ENCODE measurements at places on chromosomes 11 and 22.

GRCh38 chr11:30758012-30758411 is 171.9 kb upstream of the MPPED2 start:
- DNase-seq, result no peak

GRCh38 chr22:44005524-44005923 is 18.6 kb upstream of the PARVB start:
- no peak for DNase-seq

DNA sequence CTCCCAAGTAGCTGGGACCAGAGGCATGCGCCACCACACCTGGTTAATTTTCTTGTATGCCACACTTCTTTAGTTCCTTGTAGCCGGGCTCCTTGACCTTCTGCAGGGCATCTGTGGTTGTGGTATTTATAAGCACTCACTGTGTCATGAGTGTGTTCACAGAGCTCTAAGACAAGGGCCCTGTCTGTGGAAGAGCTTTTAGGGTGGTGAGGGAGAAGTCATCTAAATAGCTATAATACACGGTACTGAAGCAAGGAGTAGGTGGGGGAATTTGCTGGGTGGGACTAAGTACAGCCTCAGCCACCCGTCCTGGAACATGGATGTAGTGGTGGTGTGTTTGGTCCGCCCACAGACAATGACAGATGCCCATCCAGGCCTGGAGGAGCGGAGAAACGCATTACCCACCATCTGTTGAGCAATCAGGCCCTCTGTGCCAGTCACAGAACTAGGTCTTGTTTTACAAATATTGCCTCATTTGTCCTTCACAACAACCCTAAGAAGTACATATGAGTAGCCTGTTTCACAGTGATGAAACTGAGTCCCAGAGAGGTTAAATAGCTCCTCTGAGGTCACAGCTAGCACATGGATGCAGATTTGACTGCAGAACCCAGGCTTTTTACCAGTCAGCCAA is 10.1 kb downstream of the ACO2 start:
- DNase-seq, result no peak

DNA sequence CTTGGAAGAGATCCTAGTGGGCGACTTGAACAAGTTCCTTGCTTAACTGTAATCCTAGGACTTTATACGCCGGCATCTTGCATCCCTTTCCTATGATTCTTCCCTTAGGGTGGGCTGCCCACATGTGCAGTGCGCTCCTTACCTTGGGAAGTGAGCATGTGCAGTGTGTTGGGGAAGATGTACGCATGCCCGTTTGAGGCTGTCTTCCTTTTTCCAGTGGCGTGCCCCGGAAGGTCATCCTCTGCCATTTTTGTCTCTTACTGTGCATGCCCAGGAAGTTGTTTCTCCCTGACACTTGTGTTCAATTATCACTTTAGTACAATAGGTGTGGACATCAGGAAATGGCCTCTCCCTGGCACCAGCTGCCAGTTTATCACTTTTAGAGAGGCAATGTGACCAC is 936.5 kb downstream of the TBC1D22A start:
- DNase-seq, result no peak

GRCh38 chr22:22810018-22810427 is 77.6 kb upstream of the IGLL5 start:
- DNase-seq, result no peak

GRCh38 chr11:35343033-35343598 is 76.2 kb downstream of the SLC1A2 start:
- no peak for DNase-seq

DNA sequence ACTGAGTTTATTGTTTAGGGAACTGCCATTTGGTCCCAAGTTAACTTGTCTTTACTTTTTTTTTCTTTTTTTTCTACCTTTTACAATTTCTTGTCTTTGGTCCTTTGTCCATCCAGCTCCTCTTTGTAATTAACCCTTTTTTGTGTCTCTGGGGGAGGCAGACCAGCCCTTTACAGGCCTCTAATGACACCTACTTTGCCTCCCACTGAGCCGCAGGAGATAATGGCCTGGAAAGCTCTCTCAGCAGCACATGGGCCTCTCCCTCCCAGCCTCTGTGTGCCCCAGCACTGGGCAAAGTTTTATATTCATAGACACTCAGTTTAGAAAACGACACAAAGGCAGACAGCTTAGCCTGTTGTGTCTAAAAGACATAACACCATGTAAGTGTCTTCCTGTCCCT is 480.4 kb downstream of the SOX6 start:
- DNase-seq, result no peak

GRCh38 chr11:65821107-65821506 is 12.7 kb upstream of the SNX32 start:
- no peak for DNase-seq

DNA sequence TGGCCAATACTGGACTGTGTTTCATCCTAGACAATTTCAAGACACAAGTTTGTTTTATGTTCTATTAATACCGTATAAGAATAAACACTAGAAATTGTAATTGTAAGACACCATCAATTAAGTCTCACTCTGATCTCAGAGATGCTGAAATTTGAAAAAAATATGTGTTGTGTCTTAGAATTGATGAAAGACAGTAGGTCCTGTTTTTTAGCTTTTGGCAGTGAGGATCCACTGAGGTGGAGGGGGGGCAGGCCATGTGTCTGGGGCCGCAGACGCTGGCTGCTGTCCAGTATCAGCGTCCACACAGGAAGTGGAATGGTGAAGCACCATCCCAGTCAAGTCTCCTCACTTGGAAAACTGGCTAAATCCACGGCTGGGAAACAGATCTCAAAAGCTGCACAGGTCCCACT is 22.5 kb upstream of the ALG8 start:
- DNase-seq, result no peak

- no peak for DNase-seq
Observed at GRCh38 chr11:101456812-101457211, 127.0 kb downstream of the TRPC6 start.

GRCh38 chr11:73249853-73250783 is 22.0 kb upstream of the P2RY6 start:
- no peak for DNase-seq

DNA sequence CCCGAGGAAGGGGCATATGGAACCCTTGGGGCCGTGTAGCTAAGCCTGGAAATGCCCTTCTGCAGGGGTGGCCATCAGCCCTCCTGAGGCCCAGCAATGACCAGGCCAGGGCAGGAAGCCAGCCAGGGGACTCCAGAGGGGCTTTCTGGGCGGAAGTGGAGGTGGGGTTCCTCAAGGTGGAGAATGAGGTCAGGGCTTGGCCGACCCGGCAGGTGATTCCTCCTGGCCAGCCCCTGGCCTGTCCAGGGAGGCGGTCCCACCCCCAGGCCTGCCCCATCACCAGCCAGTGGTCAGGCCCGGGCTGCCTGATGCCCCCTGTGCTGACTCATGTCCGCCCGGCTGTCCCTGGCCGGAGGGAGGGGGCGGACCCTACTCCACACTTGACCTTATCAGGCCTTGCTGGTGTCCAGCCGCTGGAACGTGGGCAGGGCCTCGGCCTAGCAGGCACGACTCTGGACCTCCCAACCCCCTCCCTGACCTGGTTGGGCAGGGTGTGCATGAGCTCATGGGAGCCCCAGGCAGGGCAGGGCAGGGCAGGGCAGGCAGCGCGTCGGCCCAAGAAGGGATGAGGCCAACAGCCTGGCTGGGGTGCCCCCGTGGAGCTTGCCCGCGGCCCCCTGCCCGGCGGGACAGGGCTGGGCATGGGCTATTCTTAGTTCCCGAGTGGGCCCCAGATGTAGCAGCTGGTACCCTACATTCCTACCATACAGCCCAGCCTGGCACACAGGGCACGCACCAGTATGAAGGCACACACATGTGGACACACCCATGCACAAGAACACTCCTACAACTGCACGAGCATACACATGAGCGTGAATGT is 35.9 kb downstream of the RPL3 start:
- DNase-seq, result no peak

DNA sequence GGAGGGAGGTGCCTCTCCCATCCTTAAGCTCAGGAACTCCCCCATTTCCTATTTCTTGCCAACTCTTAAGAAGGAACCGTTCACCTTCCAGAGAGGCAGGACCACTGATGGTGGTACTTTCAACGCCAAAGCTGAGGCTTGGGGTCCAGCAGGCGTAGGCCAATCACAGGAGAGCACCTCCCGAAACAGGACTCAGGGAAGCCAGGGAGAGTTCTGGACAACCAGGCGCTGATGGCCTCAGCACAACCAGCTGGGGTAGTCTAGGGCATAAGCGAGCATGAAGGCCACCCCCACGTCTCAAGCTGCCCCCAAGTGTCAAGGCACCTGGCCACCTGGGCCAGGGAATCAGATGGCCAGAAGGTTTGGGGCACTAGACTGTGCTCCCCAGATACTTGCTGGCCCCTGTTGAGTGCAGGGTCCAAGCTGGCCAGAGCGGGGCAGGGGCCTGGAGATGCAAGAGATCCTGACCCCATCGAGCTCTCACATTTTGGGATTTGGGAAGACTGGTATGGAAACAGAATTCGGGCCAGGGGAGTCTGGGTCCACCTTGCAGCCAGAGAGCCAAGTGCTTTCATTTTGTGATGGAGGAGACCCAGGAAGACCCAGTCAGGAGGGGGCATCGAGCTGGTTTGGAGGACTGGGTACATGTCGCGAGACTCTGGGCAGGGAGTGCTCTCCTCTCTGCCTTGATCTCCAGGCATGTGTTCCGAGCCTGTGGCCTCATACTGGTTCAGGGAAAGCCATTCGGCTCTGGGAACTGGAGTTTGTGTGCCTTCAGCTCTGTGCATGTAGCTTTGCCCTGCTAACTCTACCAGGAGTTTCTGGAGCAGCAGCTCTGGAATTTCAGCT is 926 bp downstream of the CD6 start:
- DNase-seq, result no peak

GRCh38 chr11:102850973-102851745 is 7.8 kb upstream of the MMP3 start:
- DNase-seq, result no peak

GRCh38 chr11:134293119-134294113 is 17.2 kb downstream of the GLB1L3 start:
- DNase-seq, result no peak

GRCh38 chr22:24994070-24994763 is 41.7 kb downstream of the KIAA1671 start:
- no peak for DNase-seq

DNA sequence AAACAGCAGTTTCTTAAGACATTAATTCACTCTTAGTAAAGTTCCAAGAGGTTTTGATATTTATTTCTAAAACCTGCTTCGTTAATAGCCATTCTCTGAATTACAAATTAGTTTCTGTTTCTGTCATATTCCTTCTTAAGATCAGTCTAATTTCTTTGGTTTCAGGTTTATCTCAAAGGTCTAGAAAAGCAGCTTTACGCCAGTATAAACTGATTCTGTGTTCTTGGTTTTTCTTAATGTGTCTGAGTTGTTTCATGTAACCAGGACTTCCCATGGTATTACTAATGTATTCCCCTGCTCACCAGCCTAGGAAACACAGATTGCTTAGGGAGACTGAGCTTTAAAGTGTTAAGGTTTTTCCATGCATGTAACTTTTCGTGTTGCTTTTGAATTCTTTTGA is 6.8 kb upstream of the ACY3 start:
- DNase-seq, result no peak

DNA sequence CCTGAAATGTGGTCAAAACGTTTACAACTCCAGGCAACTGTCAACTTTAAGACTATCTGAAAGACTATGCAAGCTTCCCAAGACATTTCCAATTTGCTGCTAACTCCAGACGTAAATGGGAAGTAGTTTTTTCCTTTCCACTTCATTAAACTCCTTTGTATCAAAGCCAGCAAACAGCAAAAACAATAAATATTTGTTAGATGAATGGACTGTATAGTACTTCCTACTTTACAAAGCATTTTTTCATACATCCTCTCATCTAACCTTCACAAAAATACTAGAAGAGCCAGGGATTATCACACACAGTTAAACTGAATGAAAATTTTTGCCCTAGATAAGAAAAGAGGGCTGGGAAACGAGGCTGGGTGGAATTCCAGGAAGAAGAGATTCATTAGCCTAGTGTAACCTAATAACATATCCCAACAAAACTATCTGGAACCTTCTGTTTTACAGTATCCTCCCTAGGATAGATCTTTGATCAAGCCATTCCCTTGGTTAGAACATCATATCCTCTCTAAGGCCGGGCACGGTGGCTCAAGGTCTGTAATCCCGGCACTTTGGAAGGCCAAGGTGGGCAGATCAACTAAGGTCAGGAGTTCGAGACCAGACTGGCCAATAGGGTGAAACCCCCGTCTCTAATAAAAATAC is 10.4 kb downstream of the NUP98 start:
- no peak for DNase-seq
